Melanocyte of skin (primary cell): ENCODE measurements at places on chromosomes 4 and X. TPM values are rescaled to one million over a fixed set of nuclear protein-coding genes. Genes with fewer than 3 reads are reported as not detected.

Gene SLITRK4
- total RNA-seq = not detected in 2 replicates

Gene GSX2
- not detected in 2 replicates for total RNA-seq

Gene MAGEB2
- not detected in 2 replicates for total RNA-seq

Gene FAM13A
- total RNA-seq = 28.6 and 31.0 TPM in 2 replicates

Gene FGB
- total RNA-seq = not detected in 2 replicates

Gene FGF5
- total RNA-seq = 0.36 TPM in 1 of 2 replicates, not detected in the other

Gene ITGB1BP2
- 1.7 and 2.3 TPM in 2 replicates for total RNA-seq

Gene HTRA3
- total RNA-seq = 0.34 and 0.36 TPM in 2 replicates

Gene BRS3
- total RNA-seq = not detected in 2 replicates

Gene DEFB131A
- not detected in 2 replicates for total RNA-seq

Gene AR
- 0.34 and 2.2 TPM in 2 replicates for total RNA-seq

Gene OTUD6A
- total RNA-seq = not detected in 2 replicates

Gene USP17L25
- not detected in 2 replicates for total RNA-seq
